HepG2 (cell line): ENCODE measurements at places on chromosomes 1 and 21. TPM values are rescaled to one million over a fixed set of nuclear protein-coding genes. Genes with fewer than 3 reads are reported as not detected.

- no peak for DNase-seq
These were observed 56.0 kb downstream of the CD46 start for GRCh38 chr1:207807690-207808321.

DNA sequence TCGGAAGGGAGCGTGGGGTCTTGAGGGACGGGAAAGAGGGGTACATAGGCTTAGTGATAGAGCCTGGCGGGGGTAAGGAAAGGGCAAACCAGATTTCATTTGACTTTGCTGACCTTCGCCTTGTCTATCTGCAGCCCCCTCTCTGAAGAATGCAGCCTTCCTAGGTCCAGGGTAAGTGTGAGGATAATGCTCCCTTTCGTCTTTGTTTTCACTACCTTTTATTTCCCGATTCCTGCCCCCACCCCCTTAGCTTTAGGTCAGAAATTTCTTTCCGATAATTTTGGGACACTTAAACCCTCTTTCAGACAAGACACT is 396 bp downstream of the ATP5PB start:
- no peak for DNase-seq

DNA sequence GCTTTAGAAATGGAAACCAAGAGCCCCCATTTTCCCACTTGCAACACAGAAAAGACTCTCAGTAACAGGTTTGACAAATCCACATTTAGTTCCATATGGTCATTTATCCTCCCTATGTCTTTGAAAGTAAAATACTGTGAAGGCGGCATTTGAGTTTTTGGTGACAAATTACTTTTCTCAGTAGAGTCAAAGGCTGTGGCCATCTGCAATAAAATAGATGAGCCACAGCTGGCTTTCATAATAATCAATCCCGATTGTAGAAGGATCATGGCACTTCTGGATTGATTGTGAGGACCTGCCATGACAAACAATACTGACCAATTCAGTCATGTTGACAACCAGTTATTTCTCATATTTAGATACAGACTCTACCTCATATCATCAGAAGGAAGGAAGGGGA is 512.0 kb upstream of the ADGRL2 start:
- DNase-seq, result no peak

DNA sequence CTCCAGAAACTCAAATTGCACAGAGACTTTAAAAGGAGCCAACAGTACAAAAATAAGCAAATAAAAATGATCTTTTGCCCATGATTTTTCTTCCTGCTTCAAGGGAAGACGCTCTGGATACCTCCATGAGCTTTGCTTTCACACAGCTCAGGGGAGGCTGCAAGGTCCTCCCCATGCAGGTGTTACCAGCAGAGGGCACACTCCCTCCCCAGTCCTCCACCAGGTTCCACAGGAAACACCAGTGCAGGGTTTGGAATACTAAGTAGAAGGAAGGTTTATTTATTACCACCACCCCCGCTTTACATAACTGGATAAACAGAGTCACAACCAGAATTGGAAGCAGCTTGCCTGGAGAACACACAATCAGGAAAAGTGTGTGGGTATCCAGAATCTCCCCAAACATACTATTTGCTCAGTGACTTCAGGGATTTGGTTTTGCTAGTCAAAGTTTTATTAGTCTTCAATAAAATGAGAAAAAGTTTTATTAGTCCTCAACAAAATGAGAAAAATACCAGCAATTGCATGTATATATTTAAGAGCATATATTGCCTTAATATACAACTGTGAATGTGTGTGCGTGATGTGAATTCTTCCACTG is 37.3 kb downstream of the HSD3B1 start:
- no peak for DNase-seq

DNA sequence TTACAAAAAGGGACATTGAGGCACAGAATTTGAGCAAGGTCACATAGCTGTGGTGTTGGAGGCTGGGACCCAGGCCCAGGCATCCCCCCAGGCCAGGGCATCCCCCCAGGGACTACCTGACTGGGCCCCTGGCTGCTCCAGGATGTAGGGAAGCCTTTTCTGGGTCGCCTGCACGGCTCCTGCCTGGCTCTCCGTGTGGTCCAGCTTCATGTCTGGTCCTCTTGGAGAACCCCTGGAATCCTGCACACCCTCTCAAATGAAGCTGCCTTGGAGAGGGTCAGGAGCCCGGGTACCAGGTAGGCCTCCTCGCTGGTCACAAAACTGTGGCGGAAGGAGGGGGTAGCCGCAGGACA is 919 bp upstream of the CELSR2 start:
- DNase-seq, result no peak

The TAS1R3 gene
- 0.15 TPM in 1 of 2 replicates, not detected in the other for total RNA-seq

DNA sequence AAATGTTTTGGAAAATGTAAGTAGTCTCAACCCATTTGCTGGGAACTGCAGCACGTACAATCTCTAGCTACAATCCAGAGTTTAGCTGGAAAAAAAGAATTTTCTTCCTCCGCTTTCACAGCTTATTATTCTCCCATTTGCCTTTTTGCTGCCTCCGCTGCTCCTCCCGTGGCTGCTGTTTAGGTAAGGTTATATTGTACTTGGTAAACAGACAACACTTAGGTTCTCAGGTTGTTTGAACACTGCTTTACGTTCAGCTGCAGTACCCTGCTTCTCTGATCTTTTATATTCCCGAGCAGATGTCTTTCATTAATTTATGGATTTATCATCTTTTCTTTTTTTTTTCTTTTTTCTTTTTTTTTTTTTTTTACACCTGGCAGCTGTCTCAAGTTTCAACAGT is 14.3 kb downstream of the PROX1 start:
- no peak for DNase-seq

GRCh38 chr1:192489748-192490147 is 85.8 kb upstream of the RGS1 start:
- DNase-seq, result no peak

DNA sequence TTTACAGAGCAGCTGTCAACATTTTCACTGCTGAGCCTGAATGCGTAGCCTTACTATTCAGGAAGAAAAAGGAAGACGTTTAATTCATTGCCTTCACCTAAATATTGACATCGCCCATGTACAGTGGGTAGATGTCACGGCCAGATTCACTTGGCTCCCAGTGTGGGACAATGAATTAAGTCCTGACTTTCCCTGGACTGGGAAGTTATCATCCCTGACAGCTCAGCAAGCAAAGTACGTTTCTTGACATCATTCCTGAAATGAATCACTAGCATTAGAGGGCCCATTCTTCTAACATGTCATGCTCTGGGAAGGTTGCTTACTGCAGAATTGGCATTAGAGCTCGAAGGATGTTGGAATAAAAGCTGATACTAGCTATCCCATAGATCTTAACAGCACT is 37.8 kb downstream of the LRRC53 start:
- no peak for DNase-seq

DNA sequence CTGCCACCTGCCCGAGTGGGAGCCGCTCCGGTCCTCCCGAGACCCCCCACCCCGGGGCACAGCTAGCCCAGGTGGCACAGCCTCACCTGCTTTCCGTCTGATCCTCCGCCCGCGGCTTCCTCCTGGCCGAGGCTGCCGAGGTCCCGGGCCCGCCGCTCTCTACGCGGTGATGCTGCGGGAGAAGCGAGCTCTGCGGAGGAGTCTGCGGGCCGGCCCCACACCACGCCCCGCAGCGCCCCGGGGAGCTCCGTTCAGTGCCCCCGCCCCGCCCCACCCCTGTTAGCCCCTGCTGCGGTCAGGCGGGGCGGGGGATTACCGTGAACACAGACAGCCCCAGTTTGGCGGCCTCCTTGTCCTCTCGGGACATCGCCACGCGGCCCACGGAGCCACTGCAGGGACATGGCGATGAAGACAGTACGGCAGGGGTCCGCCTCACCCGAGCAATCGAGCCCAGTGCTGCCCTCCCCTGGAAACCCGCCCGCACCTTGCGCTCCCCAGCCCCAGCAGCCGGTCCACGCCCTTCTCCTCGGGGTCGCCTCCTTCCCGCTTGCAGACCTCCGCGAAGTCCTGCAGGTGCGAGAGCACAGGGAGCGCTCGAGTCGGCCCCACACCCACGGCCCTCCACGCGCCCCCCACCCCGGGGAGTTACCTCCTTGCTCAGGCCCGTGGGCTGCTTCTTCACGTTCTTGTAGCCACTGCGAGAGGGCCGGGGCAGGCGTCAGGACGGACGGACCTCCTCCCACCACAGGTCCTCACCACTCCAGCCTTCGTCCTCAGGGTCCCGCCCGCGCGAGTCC is 933 bp downstream of the C1orf35 start:
- no peak for DNase-seq

GRCh38 chr1:168706391-168706992 is 22.5 kb downstream of the DPT start:
- no peak for DNase-seq

- no peak for DNase-seq
These were observed 622 bp upstream of the TMPRSS2 start for GRCh38 chr21:41508415-41509144.

DNA sequence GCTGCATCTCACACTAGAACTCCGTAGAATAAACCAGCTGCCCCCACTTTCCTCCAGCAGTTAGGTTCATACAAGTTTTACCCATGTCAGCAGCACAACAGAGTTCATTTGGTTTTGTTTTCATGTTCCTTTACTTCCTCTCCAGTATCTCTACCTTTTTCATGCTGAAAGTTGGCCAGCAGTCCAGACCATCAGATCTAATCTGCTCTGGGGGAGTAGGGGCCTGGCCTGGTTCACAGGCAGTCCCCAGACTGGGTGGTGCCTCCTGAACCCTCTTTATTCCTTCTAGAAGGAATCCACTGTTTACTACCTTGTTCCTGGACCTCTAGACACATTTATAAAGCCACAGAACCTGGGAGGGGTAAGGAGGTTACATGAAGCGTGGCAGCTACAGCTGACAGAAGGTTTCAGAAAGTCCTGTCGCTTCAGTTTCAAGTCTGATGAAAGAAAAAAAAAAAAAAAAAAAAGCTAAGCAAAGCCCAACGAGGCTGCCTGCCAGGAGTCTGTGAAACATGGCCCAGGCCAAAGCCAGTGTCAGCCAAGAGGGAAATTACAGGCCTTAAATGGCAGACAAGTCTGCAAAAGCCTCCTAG is 184.6 kb upstream of the JUN start:
- no peak for DNase-seq

The SYDE2 gene
- total RNA-seq, result 5.3 and 7.9 TPM in 2 replicates

GRCh38 chr1:12031039-12031980 is 12.0 kb downstream of the MIIP start:
- no peak for DNase-seq

The AMIGO1 gene
- 1.00 and 1.3 TPM in 2 replicates for total RNA-seq

The EXO1 gene
- 26.1 and 35.6 TPM in 2 replicates for total RNA-seq

The FCRL3 gene
- total RNA-seq, result not detected in 2 replicates

DNA sequence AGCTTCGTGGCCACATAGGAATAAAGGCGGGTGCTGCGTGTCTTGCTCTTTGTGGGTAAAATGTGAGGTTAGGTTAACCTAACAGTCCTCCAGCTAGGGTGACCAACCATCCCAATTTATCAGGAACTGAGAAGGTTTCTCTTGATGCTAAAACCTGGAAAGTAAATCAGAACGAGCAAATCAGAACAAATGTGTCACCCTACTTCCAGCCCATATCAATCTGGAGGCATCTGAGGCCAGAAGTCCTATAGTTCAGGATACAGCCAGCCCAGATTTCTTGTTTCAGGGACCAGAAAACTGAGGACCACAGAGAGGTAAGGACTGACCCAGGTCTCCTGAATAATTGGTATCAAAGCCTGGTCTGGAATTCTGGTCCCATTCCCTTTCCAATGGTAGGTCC is 3.1 kb upstream of the IFFO2 start:
- DNase-seq, result no peak

GRCh38 chr1:158654086-158654485 is 32.4 kb downstream of the SPTA1 start:
- no peak for DNase-seq

- DNase-seq, result no peak
These were observed 11.2 kb upstream of the H3-3A start for GRCh38 chr1:226051365-226051764.

GRCh38 chr1:247286134-247286670 is 30.3 kb downstream of the VN1R5 start:
- DNase-seq, result no peak

GRCh38 chr1:89274411-89274857 is 1.8 kb upstream of the GBP5 start:
- DNase-seq, result no peak

- no peak for DNase-seq
These were observed 2219.4 kb downstream of the NCAM2 start for GRCh38 chr21:23217597-23217996.

The CYP4X1 gene
- total RNA-seq, result 0.07 TPM in 1 of 2 replicates, not detected in the other

- no peak for DNase-seq
These were observed 27.5 kb downstream of the UBASH3A start for GRCh38 chr21:42431196-42431595.

DNA sequence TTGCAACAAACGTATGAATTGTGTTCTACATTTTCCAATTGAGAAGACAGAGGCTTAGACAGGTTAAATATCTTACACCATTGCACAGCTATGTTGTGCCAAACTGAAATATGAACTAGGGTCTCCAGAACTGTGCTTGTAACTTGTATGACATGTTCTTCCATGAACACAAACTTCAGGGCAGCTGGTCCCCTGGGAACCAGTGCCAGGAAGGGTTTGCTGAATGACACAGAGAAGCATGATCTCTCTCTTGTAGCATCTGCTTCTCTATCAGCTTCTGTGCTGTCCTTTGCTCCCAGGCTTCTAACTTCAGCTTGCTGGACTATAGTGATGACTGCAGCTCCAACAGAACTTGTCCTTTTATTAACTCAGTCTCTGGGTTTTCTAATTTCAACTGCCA is 385.5 kb downstream of the SIPA1L2 start:
- no peak for DNase-seq

The SESN2 gene
- total RNA-seq, result 10.4 and 13.2 TPM in 2 replicates

DNA sequence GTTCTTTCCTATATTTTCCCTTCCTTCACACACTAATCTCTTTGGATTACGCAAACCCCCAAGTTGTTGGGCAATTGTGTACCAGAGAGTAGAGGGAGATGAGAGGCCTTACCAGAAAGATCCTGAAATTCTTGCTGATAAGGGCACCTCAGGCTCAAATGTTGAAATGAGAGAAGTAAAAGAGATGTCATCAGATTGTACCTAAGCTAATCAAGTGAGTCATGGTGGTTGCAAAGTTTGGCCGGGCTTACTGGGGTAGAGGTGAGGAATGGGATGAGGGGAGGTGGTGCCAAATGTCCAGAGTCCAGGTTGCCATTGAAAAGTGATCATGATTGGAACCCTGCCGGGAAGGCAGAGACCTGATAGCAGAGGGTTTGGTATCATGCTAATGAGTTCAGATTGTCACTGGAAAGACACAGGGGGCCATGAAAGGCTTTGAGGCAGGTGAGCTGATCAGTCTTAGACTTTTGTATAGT is 43.1 kb downstream of the OPTC start:
- DNase-seq, result peak; percentile 58

DNA sequence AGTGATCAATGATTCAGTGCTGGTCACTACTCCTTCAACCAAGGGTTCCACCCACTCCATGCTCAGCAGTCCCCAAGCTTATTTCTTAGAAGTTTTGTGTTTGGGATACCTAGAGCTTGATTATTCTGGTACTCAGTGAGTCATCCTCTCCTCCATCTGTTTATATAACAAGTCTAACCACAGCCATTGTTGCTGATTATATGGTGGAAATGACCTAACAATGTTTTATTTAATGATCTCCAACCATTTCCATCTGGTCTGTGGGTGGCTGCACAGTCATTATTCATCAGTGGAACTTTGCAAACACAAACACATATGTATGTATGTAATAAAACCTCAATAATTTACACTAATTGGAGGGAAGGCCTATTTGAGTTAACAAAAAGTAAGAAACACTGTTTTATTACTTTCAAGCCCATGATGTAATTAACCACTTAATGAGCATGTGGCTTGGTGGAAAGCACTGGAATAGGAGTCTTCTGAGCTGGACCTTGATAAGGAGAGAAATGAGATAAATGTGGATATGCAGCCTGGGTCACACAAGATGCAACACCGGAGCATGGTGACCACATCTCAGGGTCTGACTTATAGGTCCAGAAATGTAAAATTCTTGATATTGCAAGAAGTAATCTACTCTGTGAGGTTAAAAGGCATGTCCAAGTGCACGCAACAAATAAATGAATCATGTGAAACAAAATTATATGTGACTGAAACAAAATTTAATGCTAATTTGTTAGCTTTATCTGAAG is 99.0 kb upstream of the WLS start:
- no peak for DNase-seq
